ENCODE measurements at places on chromosomes 3 and 15.

- DNase-seq, result no peak
These were observed 474.1 kb downstream of the FOXP1 start for GRCh38 chr3:71109241-71109976.

GRCh38 chr3:171250444-171250843 lies 209.8 kb downstream of the TNIK start:
- no peak for DNase-seq

DNA sequence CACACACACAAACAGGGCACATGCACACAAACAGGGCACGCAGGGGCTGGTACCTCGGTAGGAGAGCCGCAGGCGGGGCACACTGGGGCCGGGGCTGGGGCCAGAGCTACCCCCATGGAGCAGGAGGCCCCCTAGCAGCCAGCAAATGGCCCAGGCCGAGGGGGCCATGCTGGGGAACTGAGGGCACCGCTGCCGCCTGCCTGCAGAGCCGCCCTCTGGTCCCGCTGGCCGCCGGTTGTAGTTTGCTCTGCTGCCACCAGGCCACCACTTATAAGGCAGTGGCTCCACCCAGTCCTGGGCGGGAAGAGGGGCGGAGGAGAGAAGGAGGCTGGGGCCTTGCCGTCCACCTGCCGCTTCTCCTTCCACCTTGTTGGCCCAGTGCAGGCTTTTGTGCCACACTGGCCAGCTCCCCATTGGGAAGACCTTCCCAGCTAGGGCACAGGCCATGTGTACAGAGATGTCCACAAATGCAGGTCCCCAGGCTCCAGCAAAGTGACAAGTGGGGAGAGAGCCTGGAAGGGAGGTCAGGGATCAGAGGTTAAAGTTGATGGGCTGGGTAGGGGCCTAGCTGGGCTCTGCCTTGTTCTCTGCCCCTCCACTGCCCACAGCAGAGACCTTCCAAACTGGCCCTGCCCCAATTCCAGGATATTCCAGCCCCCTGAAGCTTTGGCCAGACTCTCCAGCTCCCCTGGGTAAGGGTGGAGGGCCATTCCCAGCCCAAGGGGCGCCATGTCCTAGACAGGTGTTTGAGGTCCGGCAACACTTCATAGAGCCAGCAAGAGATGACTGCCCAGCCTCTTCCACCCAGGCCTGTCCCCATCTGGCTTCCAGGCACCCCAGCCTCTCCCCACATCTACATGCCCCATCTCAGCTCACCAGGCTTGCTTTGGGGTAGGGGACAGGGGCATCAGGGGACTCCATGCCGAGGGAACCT lies at the start of gene SEMA3G:
Gene SEMA3G (minus strand): TSS at position 244 of the 934 bp plus-strand sequence. CDS start 76 bp downstream, at position 168.
- no peak for DNase-seq

DNA sequence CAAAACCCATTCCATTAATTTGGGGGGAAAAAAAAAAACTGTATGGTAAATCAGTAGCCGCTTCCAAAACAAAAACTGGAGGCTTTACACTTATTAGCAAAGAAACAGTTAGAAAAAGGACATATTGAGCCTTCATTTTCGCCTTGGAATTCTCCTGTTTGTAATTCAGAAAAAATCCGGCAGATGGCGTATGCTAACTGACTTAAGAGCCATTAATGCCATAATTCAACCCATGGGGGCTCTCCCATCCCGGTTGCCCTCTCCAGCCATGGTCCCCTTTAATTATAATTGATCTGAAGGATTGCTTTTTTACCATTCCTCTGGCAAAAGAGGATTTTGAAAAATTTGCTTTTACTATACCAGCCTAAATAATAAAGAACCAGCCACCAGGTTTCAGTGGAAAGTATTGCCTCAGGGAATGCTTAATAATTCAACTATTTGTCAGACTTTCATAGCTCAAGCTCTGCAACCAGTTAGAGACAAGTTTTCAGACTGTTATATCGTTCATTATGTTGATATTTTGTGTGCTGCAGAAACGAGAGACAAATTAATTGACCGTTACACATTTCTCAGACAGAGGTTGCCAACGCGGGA lies 9.4 kb upstream of the RPL24 start:
- DNase-seq, result no peak

- peak; percentile 15 for DNase-seq
These were observed 13.1 kb upstream of the ALCAM start for GRCh38 chr3:105353485-105354161.

DNA sequence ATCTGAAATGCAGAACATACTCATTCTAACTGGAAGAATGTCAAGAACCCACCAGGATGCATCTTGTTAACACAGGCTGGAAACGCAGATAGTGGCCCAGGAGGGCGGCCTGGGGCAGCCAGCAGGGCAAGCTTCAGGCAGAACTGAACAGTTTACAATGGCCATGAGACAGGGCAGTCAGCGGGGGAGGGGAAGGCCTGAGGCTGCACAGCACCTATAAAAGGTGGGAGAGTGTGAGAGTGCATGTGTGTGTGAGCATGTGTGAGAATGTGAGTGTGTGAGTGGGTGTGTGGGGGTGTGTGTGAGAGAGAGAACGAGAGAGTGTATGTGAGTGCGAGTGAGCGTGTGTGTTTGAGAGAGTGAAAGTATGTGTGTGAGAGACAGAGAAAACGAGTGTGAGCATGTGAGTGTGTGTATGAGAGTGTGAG lies 26.8 kb upstream of the SLCO2A1 start:
- DNase-seq, result no peak

GRCh38 chr3:135412475-135412874 lies 553.1 kb upstream of the PPP2R3A start:
- DNase-seq, result no peak

DNA sequence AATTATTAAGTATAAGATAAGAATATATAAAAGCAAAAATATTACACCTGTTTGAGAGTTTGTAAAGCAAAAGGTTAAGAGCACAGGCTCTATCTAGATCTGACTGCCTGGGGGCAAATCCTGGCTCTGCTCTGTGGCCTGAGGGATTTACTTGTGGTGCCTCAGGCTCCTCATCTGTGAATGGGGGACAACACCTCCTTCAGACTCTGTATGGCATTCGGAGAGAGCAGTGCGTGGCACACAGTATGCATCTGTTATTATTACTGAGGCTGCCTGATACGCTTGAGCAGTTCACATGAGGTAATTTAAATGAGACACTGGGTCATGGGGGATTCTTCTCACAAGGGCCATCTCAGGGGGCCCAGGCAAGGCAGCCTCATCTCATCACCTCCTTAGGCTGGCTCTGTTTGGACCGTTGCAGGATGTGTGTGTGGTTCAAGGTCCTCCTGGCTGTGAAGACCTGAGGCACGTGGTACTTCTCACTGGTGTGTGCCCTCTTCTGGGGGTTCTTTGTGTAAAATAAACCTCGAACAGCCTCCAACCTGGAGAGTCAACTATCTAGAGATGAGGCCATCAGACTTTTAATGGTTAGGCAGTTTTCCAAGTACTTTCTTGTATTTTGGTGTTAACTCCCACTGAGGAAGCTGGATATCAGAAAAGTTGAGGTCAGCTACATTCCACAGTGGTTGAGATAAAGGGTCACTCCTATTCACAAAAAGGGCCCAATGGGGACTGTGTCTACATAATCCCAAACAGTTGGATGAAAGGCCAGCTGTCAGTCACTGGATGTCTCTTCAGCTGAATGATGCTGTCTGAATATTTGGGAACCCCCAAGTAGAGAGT lies 9.0 kb downstream of the GNB5 start:
- no peak for DNase-seq

DNA sequence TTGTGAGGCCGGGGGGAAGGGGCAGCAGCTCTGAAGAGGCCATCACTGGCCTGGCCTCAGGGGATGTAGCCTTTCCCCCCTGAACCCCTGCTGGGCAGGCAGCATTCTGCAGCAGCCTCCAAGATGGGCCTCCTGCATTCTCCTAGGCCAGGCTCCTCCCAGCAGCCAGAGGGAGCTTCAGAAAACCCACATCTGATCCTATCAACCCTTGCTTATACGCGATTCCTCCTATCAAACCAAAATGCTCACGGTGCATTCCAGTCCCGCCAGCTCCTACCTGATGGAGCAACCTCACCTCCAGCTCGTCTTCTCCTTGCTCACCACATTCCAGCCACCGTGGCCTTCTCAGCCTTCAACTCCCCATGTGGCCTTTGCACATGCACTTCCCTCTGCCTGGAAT lies 85.7 kb downstream of the MEGF11 start:
- no peak for DNase-seq

DNA sequence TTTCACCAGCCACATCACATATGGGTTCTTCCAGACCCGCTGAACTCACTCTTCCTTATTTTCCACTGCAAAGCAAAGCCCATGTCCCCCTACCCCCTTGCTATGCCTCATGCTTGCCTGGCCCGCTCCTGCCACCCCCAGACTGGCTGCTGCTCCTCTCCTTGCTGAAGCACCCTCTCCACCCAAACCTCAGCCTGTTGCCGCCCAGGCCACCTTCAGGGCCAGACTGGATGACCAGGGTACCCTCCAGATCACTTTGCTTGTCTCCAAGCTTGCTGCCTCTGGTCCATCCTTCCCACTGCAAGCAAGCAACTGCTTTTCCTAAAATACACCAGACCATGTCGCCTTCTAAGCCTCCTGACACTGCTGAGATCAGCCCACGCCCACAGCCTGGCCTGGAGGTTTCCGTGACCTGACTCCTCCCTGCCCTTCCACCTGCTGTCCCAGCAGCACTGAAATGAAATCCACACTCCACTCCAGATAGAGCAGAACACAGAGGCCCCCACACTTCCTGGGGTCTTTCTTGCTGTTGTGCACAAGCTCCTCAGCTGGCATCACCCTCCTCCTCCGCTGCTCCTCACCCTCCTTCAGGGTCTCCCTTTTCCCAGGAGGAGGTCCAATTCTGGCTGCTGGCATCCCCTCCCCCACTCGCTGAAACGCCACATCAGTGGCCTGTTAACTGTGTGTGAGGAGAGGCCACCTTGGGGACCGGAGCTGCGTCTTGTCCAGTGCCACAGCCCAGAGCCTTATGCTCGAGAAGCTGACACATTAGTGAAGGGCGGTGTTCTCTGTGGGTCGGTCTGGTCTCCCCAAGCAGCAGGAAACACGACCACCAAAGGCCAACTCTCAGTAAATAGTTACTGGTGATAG lies 99.1 kb downstream of the ADCY5 start:
- no peak for DNase-seq

- DNase-seq, result peak; percentile 19
These were observed 5.2 kb upstream of the WNT7A start for GRCh38 chr3:13884851-13885703.

DNA sequence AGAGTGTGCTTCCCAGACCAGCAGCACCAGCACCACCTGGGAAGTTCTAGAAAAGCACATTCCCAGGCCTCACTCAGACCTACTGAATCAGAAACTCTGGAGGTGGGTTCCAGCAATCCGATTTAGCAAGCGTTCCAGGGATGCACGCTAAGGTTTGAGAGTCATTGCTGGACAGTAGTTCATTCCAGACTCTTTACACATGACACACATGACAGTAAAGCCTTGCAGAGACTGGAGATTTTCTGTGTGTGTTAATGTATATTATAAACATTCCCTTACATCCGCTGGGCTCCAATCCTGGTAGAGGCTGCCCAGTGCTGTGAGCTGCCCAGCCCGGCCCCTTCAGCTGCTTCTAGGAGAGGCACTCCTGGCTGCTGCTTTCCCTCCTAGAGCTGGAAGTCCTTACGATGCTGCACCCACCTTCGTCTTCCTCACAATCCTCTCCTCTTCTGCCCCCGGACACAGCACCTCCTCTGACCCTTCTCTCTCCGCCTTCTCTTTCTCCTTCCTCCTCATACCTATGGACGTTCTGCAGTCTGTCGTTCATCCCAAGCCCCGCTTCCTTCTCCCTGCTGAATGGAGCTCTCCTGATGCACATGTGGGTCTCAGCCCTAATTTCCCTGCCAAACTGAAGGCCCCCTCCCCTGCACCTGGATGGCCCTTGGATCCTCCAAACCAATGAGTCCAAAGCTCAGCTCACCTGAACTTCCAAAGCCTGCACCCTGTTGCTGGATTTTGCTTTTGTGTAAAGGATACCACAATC lies 44.4 kb downstream of the ITGA11 start:
- no peak for DNase-seq

GRCh38 chr3:134020135-134020680 lies 9.5 kb downstream of the SLCO2A1 start:
- DNase-seq, result no peak

DNA sequence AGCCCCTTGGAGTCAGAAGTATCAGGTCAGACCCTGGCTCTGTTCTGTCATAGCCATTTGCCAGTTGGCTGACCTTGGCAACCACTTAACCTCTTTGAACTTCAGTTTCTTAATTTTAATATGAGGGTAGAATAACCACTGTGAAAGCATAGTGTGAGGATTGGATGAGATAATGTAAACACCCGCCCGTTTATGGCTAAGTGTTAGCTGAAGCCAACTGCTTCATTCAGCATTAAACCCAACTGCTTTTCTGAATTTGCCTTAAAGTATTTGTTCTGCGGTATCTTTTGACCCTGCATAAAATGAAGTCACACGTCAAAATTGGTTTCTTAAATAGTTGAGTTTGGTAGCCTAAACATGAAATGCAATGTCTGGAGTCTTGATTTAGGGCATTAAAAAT lies 121.5 kb upstream of the ABHD17C start:
- no peak for DNase-seq

- no peak for DNase-seq
These were observed 48.8 kb downstream of the EPHA6 start for GRCh38 chr3:96863129-96863740.

DNA sequence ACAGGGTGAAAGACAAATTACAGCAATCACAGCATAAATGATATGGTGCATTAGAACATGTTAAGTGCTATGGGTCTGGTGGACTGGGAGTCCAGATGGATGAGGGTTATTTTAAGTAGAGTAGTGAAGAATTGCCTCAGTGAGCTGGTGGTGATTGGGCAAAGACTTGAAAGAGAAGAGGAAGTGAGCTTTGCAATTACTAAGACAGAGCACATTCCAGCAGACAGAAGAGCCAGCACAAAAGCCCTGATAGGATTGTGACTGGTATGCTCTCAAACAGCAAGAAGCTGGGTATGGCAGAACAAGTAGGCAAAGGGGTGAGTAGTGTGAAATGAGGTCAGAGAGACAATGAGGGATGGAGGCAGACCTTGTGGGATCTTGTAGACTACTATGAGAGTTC lies 2.1 kb upstream of the ACKR4 start:
- no peak for DNase-seq

DNA sequence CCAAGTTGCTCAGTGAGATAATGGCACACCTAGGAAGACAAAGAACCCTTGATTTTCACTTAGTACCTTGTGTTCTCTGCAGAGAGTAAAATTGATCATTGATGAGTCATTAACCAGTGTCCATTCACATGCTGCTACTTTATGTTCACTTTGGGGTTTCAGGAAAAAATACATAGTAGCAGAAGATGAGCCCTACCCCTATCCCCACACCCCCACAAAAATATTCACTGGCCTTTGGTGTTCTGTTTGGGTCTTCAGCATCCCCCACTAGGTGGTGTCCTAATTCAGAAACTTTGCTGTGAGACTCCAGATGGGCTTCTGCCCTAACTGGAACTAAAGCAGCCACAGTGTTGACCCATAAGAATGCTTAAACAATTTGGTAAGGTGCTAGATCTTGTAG lies 178.8 kb downstream of the KLHL25 start:
- no peak for DNase-seq

- DNase-seq, result no peak
These were observed 91.1 kb upstream of the EOMES start for GRCh38 chr3:27813255-27813654.

GRCh38 chr15:39629906-39630305 lies 49.0 kb downstream of the THBS1 start:
- no peak for DNase-seq

GRCh38 chr3:184737063-184737462 lies 25.2 kb upstream of the MAGEF1 start:
- no peak for DNase-seq
